ENCODE measurements at places on chromosomes 12 and 14.

GRCh38 chr14:61385002-61385685 is 63.8 kb downstream of the PRKCH start:
- no peak for DNase-seq

DNA sequence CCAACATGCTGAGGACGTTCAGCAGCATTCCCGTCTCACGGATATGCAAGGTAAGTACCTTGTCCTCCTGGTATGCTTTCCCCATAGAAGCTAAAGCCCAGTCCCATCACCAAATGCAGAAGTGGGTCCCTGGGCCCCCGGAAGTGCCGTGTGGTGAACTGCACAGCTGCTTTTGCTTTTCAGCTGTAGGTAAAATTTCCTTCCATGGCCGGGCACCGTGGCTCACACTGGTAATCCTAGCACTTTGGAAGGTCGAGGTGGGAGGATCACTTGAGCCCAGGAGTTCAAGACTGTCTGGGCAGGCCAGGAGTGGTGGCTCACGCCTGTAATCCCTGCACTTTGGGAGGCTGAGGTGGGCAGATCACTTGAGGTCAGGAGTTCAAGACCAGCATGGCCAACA is 44.1 kb downstream of the HSP90AA1 start:
- DNase-seq = no peak

- DNase-seq = no peak
Measured at GRCh38 chr14:52640137-52640536, 55.2 kb downstream of the ERO1A start.

GRCh38 chr12:47591795-47592194 is 114.0 kb downstream of the RPAP3 start:
- DNase-seq = no peak

DNA sequence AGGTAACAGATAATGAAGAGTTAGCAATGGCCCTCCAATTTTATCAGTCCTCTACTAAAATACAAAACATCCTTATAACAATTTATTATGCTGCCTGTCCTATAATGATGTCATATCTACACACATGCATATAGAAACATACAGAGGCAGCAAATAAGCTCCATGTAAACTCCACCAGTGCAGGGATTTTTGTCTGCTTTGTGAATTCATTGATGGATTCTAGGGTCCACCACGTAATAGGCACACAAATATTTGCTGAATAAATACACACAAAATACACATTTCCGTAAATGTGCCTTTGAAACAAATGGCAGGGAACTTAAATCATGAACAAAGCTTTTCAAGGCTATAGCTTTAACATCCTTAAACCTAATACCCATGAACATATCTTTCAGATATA is 34.7 kb downstream of the PPP1R12A start:
- no peak for DNase-seq

GRCh38 chr12:119338593-119339363 is 4.2 kb downstream of the CCDC60 start:
- DNase-seq = peak; percentile 26

DNA sequence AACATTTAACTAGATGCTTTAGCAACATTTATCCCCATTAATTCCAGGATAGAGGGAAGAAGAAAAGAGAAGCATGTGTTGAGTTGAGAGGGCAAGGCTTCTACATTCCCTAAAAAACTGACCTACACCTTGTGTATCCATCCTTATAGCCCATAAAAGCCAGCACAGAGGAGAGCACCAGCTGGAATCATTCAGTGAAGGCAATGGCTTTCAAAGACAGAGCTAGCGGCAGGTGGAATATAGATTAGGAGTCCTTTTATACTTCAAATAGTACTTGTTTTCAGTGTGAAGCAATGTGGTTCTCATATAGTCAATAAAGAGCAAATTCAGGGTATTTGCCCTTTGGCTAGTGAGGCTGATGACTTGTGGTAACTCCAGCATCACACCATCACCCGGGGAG is 94.4 kb downstream of the TBC1D30 start:
- DNase-seq = no peak

DNA sequence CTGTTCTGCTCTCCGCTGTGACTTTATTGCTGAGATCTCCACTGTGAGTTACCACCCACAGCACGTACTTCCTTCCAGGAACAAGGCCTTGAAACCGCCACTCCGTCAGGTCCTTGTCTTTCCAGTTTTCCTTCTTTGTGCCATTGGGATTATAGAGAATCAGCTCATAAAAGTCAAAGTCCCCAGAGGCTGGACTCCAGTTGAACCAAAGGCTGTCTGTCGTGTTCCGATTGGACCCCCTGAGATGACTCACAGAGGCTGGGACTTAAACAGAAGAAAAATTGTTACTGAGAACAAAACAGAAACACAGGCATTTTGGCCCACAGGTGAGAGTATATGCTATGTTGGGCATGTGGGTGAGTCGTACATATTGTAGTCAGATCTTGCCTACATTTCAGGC is 76.6 kb downstream of the PTPRB start:
- DNase-seq = no peak

DNA sequence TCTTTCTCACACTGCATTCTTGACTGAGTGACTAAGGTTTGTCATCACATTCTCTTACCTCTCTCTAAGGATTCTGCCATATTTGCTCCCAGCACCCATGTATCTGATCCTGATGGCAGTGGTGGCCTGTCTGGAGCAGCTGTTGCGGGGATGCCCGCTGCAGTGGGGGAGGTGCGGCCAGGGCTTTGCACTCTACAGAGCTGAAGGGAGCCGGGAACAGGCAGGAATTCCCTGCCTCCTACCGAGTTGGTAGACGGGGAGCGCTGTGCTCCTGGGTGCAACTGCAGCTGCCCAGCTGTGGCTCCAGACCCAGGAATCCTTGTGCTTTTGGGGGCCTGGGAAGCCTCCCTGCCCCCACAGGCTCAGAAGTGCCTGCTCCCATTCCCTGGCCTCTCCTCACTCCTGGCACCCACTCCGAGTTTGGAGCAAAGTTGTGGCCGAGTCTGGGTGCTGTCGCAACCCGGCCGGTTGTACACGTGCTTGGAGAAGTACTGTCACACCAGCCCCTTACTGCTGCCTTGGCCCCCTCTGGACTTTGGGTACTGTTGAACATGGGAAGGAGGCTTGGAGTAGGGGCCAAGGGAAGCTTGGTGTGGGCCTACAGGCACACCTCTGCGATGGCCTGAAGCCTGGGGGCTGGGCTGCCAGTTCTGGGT is 106.9 kb upstream of the OR4E1 start:
- no peak for DNase-seq

- DNase-seq = no peak
Measured at GRCh38 chr12:131008-131407, 64.4 kb downstream of the IQSEC3 start.

- peak; percentile 89 for DNase-seq
Measured at GRCh38 chr12:56488041-56488955, at the start of gene GLS2. Gene GLS2 (minus strand): TSS chr12:56488161. CDS start chr12:56488118, 43 bp downstream.

DNA sequence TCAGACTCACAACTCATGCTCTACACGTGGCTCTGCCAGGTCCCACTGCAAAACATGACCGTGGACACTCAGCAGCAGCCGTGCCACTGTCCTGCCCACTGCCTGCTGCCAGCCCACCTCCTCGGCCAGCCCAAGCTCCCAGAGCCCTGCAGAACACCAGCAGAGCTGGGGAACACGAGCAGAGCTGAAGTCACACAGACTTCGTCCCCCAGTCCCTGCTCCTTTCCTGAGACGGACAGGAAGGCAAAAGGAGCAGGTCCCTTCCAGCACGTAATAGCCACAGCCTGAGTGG is 152.1 kb downstream of the DPF3 start:
- no peak for DNase-seq

DNA sequence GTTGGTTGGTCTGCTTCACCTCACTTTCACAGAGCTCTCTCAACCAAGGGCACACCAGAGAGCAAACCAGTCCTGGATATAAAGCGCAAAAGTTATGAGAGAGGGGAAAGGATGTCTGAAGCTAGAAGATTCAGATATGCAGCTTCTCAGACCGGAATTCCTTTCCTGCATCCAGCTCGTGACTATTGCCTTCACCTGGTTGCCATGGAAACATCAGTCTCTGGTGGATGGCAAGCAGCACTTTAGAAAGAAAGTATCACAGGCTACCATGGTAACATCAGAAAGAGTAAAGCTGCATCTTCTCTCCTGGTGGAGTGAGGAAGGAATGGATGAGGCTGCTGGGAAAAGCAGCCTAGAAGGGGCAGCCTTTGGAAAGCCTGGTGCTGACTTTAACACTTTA is 13.7 kb downstream of the REM2 start:
- no peak for DNase-seq

DNA sequence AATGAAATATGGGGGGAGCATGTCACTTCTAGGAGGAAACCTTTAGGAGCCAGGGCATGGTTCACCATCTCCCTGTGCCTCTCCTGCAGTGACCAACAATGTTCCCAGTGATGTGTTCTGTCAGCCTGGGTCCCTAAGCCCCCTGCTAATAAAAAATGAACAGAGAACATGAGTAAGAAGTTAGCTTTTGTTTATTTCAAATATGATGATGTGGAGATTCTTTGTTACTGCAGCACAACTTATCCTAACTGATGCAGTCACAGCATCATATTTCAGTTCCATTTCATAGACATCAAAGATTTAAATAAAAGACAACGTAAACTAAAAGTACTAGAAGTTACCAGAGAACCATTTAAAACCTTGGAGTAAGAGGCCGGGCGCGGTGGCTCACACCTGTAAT is 43.9 kb downstream of the SERPINA3 start:
- no peak for DNase-seq

DNA sequence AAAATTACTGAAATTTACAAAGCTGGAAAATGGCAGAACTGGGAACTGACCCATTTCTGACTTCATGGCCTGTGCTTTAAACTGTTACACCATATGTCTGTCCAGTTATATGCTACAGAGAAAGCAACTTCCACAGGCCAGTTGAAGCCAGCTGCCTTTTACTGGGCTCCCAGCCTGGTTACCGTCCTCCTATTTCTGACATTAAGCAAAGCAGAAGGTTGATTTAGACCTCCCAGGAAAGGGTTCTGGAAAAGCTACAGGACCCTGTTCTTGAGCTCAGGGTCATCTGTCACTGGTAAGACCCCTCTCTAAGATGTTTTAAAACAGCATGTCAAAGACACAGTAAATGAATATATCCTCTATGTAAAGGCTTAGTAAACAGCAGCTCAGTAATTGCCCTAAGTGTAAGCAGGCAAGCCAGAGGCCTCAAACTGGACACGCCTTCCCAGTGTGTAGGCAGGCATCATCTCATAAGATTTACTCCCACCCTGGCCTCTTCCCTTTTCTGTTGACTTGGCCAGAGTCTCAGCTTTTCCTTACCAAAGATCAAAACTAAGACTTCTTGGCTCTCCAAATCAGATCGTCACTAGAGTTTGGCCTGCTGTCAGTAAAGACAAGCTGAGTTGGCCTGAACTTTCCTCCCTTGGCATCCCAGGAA is 55.4 kb upstream of the RNU6-8 start:
- DNase-seq = no peak

- no peak for DNase-seq
Measured at GRCh38 chr14:101114726-101115515, 211.4 kb upstream of the RTL1 start.

DNA sequence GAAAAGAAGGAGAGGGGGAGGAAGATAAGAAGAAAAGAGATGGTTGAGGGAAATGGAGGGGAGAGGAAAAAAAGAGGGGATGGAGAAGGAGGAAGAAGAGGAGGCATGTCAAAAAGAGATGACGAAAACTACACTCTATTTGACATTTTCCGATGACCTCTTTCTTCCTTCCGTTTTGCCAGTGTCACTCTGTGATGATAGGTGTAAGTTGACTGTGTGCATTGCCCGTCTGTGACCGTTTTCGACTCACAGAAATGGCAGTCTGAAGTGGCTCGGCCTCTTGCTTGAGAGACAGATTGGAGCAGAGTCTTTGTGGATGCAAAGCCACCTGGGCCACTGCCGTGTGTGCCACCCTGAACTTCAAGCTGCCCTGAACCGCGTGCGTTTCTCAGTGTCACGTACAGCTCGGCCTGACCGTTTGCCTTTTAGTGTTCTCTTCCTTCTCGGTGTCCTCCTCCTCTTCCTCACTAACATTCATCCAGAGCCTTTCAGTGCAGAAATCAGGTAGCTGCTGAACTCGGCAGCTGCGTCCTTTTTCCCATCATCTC is 32.7 kb downstream of the ELK3 start:
- no peak for DNase-seq

DNA sequence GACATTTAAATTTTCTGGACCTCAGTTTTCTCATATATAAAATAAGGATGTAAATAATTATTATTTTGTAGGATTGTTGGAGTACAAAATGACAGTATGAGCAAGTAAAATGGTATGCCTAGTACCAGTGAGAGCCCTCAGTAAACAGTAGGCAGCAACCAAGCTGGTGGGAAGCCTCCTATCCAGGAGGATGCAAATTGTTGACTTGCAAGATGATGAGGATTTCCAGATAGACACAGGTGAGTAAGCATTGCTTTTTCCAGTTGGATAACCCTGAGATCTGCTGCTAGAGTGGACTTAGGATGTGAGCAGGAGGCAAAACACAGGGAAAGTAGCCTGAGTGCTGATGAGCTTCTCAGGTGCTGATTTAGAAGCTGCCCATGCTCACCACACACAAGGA is 28.2 kb upstream of the AMIGO2 start:
- peak; percentile 89 for DNase-seq

GRCh38 chr12:8912914-8913313 is 1.4 kb upstream of the PHC1 start:
- DNase-seq = peak; percentile 31

All from NCI-H526 treated with DMSO at 0.1 percent for 48 hours (cell line).